Mammary epithelial cell (primary cell): ENCODE measurements at places on chromosomes 1 and 21. TPM values are rescaled to one million over a fixed set of nuclear protein-coding genes. Genes with fewer than 3 reads are reported as not detected.

The OR2L13 gene
- total RNA-seq = not detected

The LRRC3 gene
- total RNA-seq = 1.4 and 3.5 TPM in 2 replicates

The FAM167B gene
- total RNA-seq = 0.37 TPM in 1 of 2 replicates, not detected in the other

The PGBD5 gene
- 0.67 TPM for total RNA-seq

The OR2T2 gene
- total RNA-seq = not detected

The TEX38 gene
- not detected for total RNA-seq

The GBP1 gene
- 7.3 and 10.9 TPM in 2 replicates for total RNA-seq

The C1orf141 gene
- not detected for total RNA-seq

The ADORA1 gene
- 1.7 TPM for total RNA-seq

The NGF gene
- total RNA-seq = 1.3 and 10.6 TPM in 2 replicates

The NCAM2 gene
- not detected in 2 replicates for total RNA-seq

The LAD1 gene
- total RNA-seq = 187 and 212 TPM in 2 replicates

The PTCH2 gene
- under 0.01 TPM for total RNA-seq

The PLK3 gene
- 53.5 TPM for total RNA-seq

The CYP4A11 gene
- not detected for total RNA-seq

The PRKAA2 gene
- total RNA-seq = 5.8 TPM

The SPRR2B gene
- total RNA-seq = not detected

The SLC9A1 gene
- total RNA-seq = 124 and 175 TPM in 2 replicates

The LZIC gene
- 30.6 and 33.7 TPM in 2 replicates for total RNA-seq
